Stimulated activated CD4-positive, alpha-beta T cell treated with anti-CD3 and anti-CD28 coated beads, Interleukin-15, amount 100 ng/mL, for 48 hours (primary cell): ENCODE measurements at places on chromosomes 13 and 19.

DNA sequence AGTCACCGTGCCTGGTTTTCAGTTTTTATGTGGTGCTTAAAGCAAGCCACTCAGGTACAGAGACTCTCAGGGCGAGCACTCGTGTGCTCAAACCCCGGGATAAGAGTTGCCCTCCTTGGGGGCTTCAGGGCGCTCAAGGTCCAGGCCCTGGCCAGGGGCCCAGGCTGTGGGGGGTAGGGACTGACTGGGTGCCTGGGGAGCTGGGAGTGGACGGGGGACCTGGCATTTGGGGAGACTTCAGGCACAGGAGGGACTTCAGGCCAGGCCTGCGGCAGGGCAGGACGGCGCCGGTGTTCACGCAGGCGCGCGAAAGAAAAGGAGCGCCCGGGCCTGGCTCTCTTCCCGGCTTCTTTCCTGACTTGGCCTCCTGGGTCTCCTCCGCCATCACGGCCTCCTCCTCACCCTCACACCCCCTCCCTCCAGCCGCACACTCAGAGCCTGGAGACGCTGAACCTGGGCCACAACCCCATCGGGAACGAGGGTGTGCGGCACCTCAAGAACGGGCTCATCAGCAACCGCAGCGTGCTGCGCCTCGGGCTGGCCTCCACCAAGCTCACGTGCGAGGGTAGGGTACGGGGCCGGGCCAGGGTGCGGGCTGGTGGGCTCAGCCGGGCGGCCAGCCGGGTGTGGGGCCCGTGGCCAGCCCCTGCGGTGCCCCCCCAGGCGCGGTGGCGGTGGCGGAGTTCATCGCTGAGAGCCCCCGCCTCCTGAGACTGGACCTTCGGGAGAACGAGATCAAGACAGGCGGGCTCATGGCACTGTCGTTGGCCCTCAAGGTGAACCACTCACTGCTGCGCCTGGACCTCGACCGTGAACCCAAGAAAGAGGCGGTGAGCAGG lies 16.1 kb downstream of the NKPD1 start:
- DNase-seq = no peak

DNA sequence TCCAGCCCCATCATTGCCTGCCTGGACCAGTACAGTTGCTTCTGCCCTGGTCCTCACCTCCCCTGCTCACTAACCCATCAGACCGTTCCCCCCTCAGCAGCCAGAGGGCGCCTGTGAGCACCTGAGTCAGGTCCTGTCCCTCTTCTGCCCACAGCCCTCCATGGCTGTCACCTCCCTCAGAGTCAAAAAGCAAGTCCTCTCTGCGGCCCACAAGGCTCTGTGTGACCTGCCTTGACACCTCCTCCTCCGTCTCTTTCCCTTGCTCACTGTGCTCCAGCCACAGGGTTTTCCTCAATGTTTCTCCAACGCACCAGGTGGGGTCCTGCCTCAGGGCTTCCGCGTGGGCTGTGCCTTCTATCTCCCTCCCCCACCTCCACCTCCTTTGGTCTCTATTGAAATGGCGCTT lies 29.4 kb upstream of the PTPRS start:
- peak; percentile 38 for DNase-seq

GRCh38 chr19:46520616-46521015 lies 24.9 kb upstream of the PNMA8B start:
- DNase-seq = no peak

DNA sequence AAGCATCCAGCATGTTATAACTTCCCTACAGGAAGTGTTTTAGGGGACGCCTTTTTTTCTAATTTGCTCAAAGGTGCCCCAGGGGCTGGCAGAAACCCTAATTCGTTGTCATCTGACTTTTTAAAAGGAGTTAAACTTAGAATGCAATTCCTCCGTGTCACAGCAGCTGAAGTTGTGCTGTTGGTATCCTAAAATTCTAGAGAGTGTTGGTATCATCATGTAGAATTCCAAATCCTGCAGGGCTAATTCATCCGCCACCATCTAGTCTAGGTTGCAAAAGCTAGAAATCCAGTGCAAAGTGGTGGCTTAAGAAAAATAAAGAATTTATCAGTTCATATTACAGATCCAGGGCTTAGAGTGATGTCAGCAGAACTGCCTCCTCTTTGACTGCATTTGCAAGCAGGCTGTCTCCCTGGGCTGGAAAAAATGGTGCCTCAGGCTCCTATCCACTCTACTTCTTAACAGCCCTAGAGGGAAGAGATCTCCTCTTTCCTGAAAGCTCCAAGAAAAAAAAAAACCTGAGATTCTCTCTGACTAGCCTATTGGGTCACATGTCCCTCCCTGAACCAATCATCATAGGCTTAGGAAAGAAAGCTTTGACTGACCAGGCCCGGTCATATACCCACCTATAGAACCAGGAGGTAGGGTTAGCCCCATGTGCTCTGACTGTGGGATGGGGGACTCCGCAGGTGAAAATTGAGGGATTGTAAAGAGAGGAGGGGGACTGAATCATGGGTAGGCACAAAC lies 73.0 kb downstream of the MAP4K1 start:
- DNase-seq = no peak

- DNase-seq = no peak
These were observed 242.4 kb downstream of the KCNRG start for GRCh38 chr13:50257646-50258045.

GRCh38 chr19:51203916-51204315 lies 21.0 kb upstream of the CD33 start:
- DNase-seq = no peak

- DNase-seq = no peak
These were observed 16.3 kb downstream of the EPS15L1 start for GRCh38 chr19:16455489-16455888.

GRCh38 chr13:98267080-98267912 lies 90.2 kb upstream of the RNF113B start:
- DNase-seq = no peak

DNA sequence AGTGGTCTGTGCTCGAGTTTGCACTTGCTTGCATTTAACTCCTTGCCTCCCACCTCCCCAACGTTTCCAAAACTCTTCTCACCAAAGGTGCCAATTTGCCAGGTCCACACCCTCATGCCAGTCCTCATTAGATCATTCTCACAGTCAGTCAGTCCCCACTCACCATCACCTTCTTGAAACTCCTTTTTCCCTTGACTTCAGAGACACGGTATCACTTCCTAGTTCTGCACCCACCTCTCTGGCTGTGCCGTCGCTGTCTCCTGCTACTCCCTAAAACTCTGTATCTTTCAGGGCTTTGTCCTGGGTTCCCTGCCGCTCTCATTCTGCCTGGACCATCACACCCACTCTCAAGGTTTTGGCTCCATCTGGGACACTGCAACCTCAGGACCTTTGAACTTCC lies 19.6 kb downstream of the OLFM2 start:
- DNase-seq = no peak

- DNase-seq = peak; percentile 61
These were observed 9.7 kb downstream of the SIGLEC8 start for GRCh38 chr19:51448411-51449016.

- no peak for DNase-seq
These were observed 709.3 kb upstream of the KLHL1 start for GRCh38 chr13:70817576-70817975.

GRCh38 chr19:13788991-13789390 lies 6.3 kb upstream of the ZSWIM4 start:
- DNase-seq = no peak

DNA sequence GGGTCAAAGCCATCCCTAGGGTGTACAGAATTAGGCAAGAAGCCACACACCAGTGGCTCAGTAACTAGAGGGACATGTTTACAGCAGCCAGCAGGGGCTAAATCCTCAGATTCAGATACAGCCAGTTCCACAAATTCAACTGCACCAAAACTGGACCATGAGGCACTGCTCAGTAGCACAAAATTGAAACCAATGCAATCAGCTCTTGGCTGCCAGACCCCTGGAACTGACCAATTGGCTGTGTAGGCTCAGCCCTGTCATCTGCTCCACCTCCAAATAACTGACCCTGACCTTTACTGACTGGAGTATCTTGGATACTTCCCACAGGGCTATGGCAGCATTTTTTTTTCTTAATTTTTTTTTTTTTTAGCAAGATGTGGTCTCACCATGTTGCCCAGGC lies 226.5 kb downstream of the FOXO1 start:
- DNase-seq = no peak

GRCh38 chr13:38784036-38784880 lies 97.4 kb downstream of the FREM2 start:
- DNase-seq = no peak

GRCh38 chr19:46859637-46860124 lies 1.1 kb upstream of the ARHGAP35 start:
- no peak for DNase-seq

DNA sequence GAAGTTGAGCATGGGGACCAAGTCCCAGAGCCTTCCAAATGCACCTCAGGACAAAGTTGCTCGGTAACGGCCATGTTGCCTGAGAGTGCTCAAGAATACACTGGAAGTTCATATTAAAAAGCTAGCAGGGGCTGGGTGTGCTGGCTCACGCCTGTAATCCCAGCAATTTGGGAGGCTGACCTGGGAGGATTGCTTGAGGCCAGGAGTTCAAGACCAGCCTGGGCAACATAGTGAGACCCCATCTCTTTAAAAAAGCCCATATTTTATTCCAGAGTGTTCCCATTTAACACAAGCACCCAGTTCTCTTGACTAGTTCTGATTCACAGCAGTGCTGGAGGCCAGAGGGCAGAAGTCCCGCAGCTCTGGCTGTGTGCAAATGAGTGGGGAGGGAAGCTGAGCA lies 8.1 kb upstream of the GPI start:
- no peak for DNase-seq

GRCh38 chr19:5288347-5288739 lies 52.3 kb downstream of the PTPRS start:
- DNase-seq = no peak

DNA sequence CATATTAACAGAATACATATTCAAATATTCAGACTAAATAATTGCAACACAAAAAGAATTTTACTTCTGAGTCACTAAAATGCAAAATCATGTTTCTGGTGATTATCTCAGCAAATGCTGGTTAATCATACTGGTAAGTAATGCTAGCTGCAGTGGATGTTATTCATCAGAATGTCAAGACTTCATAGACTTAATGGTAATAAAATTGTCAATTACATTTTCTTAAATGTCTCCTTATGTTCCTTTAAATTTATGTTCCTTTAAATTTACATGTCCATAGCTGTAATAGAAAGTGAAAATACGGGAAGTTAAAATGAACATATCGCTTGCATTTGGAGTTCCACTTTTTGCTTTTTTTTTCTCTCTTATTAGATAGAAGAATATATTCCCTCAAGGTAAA lies 853.0 kb downstream of the SLITRK6 start:
- DNase-seq = no peak

DNA sequence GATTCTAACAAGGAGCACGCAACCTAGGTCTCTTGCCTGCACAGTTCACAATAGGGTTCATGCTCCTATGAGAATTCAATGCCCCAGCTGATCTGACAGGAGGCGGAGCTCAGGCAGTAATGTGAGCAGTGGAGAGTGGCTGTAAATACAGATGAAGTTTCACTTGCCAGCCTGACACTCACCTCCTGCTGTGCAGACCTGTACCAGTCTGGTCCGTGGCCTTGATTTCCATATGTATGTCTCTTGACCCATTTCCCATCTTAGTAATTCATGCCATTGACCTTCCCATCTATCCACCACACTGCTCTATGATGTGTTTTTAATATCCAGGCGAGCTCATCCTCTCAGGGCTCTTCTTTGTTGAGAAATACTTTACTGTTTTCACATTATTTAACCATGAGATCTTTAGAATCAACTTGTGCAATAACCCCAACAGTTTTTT lies 95.2 kb downstream of the LRCH1 start:
- DNase-seq = no peak

GRCh38 chr13:70814684-70815083 lies 706.4 kb upstream of the KLHL1 start:
- no peak for DNase-seq

DNA sequence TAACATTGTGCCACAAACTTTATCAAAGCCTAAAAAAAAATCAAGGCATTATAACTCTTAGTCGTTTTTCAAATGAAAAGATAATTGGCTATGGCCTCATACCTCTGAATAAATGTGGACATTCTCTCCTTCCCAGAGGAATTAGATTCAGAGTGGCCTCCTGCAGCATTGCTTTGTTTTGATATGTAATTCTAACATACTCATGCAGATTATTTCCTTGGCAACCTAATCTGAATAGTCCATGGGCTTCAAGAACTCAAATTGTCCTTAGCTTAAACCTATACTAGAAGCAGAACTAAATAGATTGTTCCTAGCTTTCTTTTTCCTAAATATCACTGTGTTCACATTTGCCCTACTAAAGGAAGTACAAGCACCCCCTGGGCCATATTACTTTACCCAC lies 1146.9 kb downstream of the OLFM4 start:
- no peak for DNase-seq

DNA sequence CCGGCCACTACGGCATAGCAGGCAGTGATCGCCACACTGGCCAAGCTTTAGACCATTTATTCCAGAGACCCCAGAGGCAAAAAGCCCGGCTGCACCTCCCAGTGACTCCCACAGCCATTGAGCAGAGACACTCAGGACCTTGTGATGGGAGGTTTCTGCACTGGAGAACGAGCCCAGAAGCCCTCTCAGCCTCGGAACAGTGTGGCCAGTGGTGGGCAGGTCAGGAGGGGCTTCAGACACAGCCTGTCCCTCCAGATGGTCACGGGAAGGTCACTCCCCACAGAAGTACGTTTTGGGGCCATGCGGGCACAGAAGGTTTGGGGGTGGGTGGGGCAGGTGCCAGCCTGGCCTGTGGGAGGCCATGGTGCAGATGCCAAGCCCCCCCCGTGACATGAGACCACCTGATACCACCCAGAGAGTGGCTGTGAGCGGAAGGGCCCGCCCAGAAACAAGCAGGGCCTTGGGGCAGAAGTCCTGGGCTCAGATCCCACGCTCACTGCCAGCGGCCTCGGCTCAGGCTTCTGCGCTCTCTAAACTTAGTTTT lies 599 bp upstream of the F10 start:
- no peak for DNase-seq

GRCh38 chr13:79447141-79447540 lies 33.8 kb upstream of the NDFIP2 start:
- no peak for DNase-seq

DNA sequence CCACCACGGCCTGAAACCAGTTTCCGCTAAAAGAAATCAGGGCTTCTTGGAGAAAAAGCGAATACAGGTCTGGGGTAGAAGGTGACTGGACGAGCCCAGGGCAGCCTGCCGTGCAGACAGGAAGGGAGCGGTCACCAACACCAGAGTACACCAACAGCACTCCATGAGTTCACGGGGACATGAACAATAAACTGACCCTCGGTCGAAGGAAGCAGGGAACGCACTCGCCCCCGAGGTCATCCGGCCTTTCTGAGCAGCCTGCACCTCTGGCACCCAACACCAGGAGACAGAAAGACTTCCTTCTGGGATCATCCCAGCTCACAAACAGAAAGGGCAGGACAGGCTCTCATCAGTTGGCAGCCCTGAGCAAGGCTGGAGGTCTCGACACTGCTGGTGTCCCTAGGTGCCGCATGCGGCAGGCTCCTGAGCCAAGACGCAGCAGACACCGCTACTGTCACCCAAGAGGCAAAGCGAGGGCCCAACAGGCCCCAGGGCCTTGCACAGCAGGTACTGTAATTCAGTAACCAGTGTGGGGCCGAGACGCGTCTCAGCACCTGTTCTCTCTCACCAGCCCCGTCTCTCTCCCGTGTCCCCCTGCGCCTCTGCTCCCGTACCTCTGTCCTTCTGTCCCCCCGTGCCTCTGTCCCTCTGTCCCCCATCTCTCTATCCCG lies 18.0 kb downstream of the DCUN1D2 start:
- DNase-seq = no peak

GRCh38 chr19:10991521-10992081 lies 30.8 kb downstream of the SMARCA4 start:
- no peak for DNase-seq

GRCh38 chr19:40377876-40378385 lies 12.1 kb downstream of the HIPK4 start:
- DNase-seq = no peak

GRCh38 chr19:31348481-31349159 lies 616 bp downstream of the TSHZ3 start:
- no peak for DNase-seq
